Astrocyte of the hippocampus (primary cell): ENCODE measurements at places on chromosomes 2 and 18.

DNA sequence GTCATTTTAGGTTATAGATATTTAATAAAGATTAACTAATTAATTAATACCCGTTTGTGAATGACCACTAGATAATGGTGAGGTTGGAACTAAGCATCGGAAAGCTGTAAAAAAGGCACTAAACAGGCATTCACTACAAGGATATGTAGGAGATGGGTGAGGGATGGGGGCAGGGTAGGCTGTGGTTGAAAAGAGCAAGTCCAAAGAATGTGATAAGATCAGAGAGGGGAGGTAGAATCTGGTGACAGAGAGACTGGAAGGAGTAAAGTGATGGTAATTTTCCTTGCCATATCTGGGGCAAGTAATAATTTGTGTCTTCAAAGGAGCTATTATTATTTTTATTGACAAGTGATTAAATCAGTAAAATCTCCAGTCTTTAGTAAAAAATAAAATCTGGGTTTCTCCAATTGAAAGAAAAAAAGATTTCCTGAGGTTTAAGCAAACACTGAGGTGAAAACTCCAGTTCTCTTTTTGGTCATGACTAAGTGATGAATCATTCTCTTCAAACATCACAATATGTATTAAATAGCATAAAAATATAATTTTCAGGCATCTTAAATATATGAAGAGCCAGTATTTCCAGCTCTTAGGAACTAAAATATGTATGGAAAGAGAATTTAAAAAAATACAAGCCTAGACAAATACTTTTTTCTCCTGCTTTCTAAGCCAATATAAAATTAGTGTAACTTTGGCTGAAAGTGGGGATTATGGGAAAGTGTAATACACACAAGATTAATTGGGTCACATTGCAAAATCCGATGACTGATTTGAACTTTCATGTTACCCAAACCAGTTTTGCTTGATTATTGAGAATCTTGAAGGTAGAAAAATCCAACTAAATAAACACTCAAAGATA is 259.1 kb upstream of the RBMS1 start:
- peak; percentile 37 for DNase-seq

GRCh38 chr18:43805646-43806194 is 528.4 kb upstream of the SYT4 start:
- peak; percentile 42 for DNase-seq

GRCh38 chr2:45921921-45922320 is 270.4 kb downstream of the PRKCE start:
- DNase-seq: no peak

DNA sequence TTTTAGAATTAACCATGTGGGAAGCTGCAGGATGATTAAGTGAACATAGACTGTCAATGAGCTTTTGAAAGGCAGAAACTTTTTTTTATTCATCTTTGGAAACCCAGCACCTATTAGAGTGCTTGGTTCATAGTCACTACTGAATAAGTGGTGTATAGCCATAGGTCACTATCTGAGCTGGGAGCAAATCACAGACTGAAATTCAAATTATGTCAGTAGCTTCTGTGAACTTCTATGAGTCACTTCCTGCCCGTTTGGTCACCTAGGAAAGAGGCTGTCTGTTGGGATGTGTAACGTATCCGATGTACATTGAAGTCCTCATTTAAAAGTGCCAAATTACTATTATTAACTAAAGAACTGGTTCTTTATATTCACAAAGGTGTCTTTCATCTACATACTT is 20.5 kb upstream of the SLC40A1 start:
- DNase-seq: peak; percentile 29

DNA sequence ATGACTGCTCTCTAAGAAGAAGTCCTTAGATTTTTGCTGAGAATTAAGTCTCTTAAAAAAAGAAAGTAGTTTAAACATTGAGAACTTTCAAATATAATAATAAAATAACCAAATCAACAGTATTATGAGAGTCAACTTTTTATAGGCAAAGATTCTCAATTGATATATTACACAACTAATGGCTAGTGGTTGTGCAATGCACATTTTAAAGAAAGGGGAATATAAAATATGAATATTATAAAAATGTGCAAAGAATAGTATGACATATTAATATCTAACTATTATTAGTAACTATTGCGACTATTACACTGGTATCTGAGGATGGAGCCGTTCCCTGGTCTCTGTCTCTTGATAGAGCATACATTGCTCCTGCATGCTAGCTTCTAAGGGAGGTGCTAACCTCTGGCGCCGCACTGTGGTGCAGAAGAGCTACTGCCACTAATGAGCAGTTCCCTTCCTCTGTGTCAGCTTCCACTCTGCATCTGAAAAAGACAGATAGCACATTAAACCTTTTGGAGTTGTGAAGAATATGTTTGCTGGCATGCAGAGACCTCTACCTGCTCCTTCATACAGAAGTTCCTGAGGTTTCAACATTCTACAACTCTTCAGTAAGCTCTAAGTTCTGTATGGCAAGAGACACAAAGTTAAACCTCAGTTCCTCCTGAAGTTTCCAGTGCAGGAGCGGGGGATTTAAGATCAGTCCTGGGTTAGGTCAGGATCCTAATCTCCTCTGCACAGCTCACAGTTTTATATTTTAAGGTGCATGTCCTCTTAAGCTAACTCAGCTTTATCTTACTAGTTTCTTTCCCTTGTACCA is 3.5 kb upstream of the SLC9A2 start:
- peak; percentile 83 for DNase-seq

- no peak for DNase-seq
Observed at GRCh38 chr2:2161871-2162653, 169.0 kb downstream of the MYT1L start.

DNA sequence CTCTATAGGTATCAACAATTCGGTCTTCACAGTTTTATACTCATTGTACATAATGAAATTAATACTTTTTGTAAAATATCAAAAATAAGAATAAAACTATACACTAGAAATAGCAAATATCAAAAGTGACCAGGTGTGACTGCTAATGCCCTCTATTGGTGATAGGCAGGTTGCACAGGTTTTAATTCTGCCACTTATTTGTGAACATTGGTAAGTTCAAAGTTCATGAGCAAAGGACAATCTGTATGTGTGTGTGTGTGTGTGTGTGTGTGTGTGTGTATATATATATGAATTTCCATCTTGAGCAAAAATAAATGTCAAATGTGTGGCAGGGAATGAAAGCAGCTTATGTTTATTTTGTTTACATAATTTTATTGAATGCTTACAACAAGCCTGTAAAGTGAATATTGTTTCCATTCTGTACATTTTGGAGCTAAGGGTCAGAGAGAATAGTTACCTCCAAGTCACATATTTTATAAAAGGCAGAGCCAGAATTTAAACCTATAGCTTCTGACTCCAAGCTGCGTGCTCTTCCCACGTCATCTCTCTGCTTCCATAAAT is 537.4 kb downstream of the CPS1 start:
- no peak for DNase-seq

- DNase-seq: peak; percentile 96
Observed at GRCh38 chr18:34028324-34028723, 196.4 kb downstream of the NOL4 start.

DNA sequence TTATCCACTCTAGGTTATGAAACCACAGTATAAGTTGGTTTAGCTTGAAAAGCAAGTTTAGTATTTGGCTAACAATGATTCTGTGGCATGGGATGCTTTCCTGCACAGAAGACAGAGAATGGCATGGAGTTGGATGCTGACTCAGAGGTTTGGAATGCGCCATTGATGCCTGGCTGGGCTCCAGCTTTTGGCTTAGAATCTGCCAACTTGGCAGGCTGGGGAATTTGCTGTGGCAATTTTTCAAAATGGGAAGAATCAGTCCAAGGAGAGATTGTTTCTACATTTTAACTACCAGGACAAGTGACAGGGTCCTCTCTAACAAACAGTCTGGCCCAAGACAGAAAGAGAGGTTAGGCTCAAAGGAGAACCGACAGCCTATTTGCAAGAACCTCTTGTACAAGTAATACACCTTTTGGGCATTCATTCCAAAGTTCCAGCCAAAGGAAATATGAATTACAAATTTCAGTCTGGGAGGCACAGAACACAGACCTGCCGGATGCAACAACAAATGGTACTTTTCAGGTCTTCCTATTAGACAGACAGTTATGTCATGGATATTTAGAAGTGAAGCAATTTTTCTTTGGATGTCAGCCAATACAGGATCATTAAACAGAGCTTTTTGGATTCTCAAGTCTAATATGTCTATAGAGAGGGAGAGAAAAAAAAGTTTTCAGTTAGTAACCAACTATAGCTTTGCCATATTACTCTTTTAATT is 1027.7 kb downstream of the TMEM182 start:
- DNase-seq: peak; percentile 96

DNA sequence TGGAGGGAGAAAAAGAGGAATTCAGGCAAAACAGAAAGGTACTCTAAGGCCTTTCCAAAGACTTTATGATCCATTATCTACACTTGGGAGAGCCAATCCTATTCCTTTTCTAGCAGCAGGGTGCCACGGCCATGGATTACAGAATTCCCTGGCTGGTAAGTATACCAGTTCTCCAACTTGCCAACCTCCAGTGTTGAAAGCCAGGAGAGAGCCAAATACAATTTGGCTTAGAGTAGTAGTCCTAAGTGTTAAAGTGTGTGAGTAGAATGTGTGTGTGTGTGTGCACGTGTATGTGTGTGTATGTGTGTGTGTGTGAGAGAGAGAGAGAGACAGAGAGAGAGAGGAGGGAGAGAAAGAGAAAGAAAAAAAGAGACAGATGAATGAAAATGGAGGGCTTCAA is 43.3 kb downstream of the WDPCP start:
- no peak for DNase-seq

- no peak for DNase-seq
Observed at GRCh38 chr2:30911327-30911726, 104.1 kb upstream of the CAPN13 start.

DNA sequence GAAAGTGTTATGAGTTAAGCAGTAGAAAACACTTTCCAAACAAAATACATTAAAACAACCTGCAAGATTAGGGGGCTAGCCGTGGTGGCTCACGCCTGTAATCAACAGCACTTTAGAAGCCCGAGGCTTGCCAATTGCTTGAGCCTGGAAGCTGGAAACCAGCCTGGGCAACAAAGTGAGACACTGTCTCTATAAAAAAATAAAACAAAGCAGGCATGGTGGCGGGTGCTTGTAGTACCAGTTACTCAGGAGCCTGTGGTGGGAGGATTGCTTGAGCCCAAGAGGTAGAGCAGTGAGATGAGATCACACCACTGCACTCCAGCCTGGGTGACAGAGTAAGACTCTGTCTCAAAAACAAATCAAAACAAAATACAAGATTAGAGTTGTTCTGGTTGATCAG is 208.3 kb downstream of the ERBB4 start:
- peak; percentile 4 for DNase-seq
